ENCODE measurements at places on chromosomes 4 and X. TPM values are rescaled to one million over a fixed set of nuclear protein-coding genes. Genes with fewer than 3 reads are reported as not detected.

- DNase-seq, result no peak
Measured at GRCh38 chr4:40910706-40911105, 161.0 kb downstream of the NSUN7 start.

DNA sequence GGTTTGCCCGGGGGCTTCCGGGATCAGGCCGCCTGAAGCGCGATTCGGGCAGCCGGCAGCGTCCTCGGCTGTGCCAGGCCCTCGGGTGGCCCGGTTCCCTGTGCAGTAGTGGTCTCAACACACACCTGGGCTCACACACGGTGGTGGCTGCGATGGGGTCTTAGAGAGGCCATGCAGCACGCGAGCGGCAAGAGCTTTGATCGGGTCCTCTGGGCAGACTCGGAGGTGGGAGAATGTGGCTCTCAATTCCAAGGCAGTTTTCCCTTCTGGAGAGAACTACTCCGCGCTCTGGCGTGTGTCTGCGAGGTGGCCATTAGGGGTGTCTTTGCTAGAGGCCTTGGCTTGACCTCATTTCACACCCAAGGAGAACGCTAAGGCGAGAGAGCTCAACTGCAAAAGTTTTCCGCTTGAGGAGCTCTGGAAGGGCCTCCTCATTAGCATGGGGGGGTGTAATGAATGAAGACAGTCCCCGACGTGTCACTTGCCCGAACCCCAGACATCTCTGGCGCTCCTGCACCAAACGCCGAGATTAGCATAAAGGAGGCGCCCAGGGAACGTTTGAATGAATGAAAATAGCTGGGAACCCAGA is 771 bp upstream of the RBPJ start:
- DNase-seq, result peak; percentile 11

- DNase-seq, result no peak
Measured at GRCh38 chrX:109301177-109301576, 180.7 kb downstream of the GUCY2F start.

GRCh38 chr4:85496126-85496849 is 21.3 kb downstream of the ARHGAP24 start:
- DNase-seq, result no peak

DNA sequence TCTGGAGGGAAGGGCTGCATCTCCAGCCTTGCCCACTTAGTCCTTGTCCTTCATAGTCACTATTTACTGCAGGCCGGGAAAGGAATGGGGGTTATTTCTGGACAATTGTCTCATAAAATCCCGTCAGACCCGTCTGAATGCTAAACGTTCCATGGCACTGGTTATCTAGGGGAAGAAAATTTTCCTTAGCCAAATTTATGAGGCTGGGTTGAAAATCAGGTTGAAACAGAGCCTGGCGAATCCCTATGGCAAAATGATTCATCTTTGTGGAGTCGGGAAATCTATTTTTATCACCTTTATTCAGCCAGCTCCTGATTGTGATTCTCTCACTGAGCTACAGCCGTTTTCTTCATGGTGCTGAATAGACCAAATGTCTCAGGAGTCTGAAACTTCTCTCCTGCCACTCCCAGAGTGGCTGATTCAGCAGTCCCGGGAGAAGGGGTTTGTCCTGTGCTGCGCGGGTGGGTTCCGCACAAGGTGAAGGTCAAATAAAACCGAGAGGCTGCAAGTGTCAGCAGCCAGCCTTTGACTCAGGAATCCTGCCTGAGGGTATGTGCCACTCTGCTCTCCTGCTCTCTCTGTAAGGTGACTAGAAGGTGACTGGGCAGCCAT is 1.0 kb downstream of the LIMCH1 start:
- DNase-seq, result no peak

DNA sequence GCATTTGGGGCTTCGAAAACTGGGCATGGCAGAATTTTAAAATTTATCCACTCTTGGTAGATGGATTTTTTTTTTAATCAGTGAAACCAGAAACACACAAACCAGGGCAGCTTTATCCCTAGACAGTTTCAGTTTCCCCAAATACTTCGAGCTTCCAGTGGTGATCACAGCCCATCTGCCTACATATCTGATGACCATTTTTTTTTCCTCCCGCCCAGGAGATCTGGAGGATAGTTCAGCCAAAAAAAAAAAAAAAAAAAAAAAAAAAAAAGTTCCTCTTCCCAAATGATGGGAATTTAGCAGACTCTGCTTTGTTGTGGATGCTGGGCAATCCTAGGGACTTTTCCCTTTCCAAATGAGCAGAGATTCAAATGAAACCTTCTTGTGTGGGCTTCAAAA is 1.0 kb upstream of the TBC1D9 start:
- DNase-seq, result no peak

DNA sequence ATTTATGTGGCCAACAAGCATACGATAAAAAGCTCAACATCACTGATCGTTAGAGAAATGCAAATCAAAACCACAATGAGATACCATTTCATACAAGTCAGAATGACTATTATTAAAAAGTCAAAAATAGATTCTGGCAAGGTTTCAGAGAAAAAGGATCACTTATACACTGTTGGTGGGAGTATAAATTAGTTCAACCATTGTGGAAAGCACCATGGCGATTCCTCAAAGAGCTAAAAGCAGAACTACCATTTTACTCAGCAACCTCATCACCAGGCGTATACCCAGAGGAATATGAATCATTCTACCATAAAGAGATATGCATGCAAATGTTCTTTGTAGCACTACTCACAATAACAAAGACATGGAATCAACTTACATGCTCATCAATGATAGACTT is 478.7 kb upstream of the GALNTL6 start:
- no peak for DNase-seq

Gene XKRX
- polyA plus RNA-seq, result 0.31 TPM

Gene TMEM128
- polyA plus RNA-seq, result 49.0 TPM

Gene PRAF2
- polyA plus RNA-seq, result 41.5 TPM
